ENCODE measurements at places on chromosomes 16 and 17.

DNA sequence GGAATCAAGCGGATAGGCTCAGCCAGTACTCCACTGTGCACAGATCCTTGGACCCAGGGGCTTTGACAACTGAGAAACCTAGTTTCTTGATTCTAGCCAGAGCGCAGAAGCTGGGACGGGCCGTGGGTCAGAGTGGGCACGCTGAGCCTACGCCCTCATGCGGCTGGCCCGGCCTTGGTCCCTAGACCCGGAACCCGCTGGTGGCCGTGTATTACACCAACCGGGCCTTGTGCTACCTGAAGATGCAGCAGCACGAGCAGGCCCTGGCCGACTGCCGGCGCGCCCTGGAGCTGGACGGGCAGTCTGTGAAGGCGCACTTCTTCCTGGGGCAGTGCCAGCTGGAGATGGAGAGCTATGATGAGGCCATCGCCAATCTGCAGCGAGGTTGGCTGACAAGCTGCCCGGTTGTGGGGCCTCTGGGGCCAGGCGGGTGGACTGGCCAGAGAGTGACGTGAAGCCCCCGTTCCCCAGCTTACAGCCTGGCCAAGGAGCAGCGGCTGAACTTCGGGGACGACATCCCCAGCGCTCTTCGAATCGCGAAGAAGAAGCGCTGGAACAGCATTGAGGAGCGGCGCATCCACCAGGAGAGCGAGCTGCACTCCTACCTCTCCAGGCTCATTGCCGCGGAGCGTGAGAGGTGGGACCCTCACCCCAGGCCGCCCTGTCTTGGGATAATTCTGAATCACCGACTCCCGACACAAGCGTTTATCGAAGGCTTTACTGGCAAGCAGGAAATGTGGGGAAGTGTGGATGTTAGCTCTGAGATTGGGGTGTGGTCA lies 946 bp downstream of the STUB1 start:
- DNase-seq: no peak

DNA sequence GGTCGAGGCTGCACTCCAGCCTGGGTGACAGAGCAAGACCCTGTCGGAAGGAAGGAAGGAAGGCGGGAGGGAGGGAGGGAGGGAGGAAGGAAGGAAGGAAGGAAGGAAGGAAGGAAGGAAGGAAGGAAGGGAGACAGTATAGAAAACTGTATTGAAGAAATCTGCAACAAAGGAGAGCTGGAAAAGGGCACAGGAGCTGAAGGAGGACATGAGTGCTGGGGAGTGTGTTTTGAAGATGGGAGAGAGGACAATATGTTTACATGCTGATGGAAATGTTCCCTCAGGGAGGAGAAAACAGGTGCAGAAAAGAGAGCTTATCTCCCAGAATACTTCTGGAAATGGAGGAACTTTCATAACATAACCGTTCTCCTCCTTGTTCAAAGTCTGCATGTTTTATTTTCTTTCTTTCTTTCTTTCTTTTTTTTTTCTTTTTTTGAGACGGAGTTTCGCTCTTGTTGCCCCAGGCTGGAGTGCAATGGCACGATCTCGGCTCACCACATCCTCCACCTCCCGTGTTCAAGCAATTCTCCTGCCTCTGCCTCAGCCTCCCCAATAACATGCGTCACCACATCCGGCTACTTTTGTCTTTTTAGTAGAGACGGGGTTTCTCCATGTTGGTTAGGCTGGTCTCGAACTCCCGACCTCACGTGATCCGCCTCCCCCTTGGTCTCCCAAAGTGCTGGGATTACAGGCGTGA lies 2.7 kb upstream of the HAP1 start:
- no peak for DNase-seq

DNA sequence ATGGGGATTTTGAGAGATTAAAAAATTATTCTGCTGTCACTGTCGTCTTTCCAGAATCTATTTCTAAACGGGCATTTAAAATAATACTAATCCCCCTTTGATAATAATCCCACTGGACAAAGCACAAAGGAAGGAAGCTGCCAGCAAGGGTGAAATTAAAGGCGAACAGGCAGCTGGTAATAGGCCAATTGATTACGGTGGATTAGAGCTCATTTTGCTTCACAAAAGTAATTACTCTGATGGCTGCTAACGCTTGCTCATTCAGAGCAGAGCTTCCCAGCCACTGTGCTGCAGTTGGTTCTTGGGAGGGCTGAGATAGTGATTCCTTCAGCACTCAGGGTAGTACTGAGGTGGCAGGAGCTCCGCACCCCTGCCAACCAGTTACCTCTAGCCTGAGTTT lies 205.7 kb downstream of the SNX29 start:
- no peak for DNase-seq

- DNase-seq: peak; percentile 56
These were observed 94.9 kb downstream of the ANKRD11 start for GRCh38 chr16:89395150-89396142.

DNA sequence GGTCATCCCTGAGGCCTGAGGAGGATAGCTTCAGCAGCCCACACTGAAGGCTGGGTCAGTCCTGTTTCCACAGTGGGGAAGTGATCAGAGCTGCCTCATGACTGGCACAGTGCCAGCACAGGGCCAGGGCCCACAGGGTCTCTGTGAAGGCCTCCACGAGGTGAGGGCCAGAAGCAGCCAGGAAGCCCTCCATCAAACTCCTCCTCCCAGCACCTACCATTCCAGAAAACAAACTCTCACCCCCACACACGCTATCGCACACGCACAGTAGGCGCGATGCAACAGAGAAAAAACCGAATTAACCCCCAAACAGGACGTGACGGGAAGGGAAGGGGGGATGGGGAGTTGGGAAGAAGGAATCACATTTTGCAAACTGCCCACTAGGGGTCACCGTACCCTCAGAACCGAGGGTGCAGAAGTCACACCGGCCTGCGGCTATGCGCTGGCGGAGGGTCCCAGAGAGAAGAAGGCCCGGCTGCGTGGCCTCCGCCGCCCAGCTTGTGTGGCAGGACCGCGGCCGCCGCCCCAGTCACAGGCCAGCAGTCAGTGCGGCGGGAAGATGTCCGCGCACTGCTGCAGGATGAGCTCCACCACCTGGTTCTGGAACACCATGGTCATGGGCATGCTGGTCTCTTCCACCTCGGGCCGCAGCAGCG lies 37.6 kb downstream of the ARHGAP27 start:
- DNase-seq: peak; percentile 9

All from anterior cingulate cortex (tissue), 58 donors.